Activated T-helper 1 cell treated with anti-CD3 and anti-CD28 coated beads, Interleukin-12 subunit alpha, Interleukin-12 subunit beta, Interleukin-2, Interleukin-4 antibody, amounts not matched to agents 30 ng/mL and 10 ng/mL and 1 ng/mL, durations not matched to agents 14 hours and 24 hours and 36 hours (primary cell): ENCODE measurements at places on chromosomes 6 and 20.

- DNase-seq, result no peak
Observed at GRCh38 chr6:55003719-55004430, 157.3 kb downstream of the FAM83B start.

- DNase-seq, result no peak
Observed at GRCh38 chr6:113524826-113525225, 332.3 kb upstream of the MARCKS start.

DNA sequence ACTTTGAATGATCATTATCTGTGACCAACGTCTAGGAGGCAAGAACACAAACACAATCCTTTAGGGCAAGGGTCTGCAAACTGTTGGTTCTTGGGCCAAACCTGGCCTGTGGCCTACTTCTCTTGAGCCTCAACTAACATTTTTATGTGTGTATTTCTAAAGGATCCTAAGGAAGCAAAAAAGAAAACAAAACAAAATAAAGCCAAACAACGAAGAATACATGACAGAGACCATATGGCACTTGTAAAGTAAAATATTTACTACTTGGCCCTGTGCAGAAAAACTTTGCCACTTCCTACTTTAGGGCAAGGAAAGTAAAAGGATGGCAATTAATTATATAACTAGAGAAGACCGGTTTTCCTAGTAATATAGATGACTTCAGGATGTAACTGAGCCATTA, 1056.2 kb downstream of the EPHA7 start:
- DNase-seq, result no peak

GRCh38 chr6:145036848-145037567, 698.3 kb downstream of the EPM2A start:
- DNase-seq, result no peak

DNA sequence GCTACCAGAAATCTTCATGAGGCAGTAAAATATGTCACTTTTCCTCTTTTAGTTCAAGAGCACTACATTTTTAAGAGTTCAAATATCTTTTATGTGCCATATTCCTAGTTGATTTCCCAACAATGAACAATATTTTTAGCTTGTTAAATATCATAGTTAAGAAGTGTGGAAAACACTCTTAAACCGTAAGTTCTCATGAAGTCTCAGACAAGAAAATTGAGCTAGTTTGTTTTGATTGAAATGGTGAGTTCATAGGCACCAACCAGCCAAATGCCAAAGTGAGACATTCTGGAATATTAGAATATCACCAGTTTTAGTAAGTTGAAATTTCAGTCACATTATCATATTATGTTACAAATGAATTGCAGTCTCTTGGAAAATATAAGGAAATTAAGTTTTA, 277.2 kb upstream of the HSF2 start:
- DNase-seq, result no peak

- DNase-seq, result no peak
Observed at GRCh38 chr6:138393871-138394783, 9.9 kb upstream of the HEBP2 start.

GRCh38 chr20:15396900-15397299, 1059.5 kb upstream of the FLRT3 start:
- no peak for DNase-seq
